ENCODE measurements at places on chromosomes 7 and 10.

DNA sequence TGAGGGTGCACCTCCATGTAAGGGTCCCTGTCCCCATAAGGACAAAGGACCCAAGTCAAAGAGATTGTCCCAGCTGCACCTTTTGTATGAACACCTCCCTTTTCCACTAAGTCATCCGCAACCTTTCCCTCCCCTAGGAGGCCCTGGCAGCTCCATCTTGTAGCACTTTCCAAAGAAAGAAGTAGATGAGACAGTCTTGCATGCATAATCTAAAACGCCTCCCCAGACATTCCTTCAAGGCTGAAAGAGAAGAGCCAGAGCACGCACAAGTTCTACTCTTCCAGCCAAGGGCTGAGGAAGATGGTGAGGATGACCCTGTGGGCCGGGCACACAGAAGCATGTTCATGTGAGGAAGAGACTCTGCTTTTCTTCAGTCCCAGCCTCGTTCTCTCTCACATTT is 194.4 kb downstream of the TNS3 start:
- no peak for DNase-seq

- DNase-seq: no peak
Measured at GRCh38 chr10:109202111-109202510, 721.2 kb downstream of the XPNPEP1 start.

- DNase-seq: no peak
Measured at GRCh38 chr7:134866617-134867016, 87.2 kb downstream of the CALD1 start.

DNA sequence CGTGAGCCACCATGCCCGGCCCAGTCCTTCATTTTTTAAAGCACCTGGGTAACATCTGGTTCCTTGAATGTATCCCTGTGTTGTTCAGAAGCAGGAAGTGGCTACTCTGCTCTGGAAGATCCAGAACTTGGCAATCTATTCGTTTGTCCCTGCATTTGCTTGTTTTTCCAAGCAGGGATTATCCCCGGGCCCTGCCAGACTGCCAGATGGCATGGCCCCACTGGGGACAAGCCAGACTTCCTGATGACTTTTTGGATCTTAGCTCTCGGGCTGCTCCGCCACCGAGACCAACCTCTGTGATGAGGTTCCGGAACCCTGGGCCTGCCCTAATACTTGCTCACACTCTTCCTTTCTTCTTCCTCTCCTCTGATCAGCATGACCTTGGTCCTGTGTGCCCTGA is 496.7 kb downstream of the TYW1 start:
- DNase-seq: no peak

GRCh38 chr7:2465928-2466327 is 10.3 kb downstream of the GRIFIN start:
- DNase-seq: no peak

- DNase-seq: no peak
Measured at GRCh38 chr7:106957766-106958165, 86.7 kb upstream of the PRKAR2B start.

- DNase-seq: no peak
Measured at GRCh38 chr7:105640956-105641810, 59.9 kb upstream of the EFCAB10 start.

DNA sequence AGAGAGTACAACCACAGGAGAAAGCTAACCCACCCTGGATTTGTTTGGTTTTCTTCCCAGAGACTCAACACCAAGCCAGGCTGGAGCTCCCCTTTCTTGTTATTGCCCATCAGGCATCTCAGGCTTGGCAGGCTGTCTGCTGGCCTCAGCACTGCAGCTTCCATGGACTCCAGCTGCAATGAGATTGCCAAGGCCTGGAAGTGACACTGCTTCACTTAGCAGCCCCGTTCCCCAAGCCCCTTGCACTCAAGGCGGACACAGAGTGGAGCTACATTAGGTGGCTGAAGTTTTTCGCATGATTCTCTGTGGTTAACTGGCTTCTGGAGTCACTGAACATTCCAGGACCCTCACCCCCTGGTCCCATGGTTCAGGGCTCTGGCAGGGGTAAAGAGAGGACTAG is 163.1 kb upstream of the GDF10 start:
- DNase-seq: no peak

DNA sequence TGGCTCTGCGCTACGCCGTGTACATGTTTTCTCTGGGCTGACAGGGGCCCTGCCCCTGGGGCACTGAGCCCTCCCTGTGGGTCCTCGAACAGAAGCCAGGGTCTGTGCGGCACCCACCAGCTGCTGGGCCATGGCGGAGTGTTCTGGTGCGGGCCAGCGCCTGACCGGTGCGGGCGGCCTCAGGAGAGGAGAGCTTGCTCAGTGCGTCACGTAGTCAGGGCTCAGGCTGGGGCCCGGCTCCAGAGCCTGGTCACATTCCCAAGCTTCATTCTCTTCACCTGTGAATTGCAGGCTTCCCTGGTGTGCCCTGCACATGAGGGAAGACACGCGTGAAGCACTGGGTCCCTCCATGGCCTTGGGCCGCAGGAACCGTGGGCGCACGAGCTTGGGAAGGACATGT is 15.5 kb downstream of the GET4 start:
- DNase-seq: no peak

DNA sequence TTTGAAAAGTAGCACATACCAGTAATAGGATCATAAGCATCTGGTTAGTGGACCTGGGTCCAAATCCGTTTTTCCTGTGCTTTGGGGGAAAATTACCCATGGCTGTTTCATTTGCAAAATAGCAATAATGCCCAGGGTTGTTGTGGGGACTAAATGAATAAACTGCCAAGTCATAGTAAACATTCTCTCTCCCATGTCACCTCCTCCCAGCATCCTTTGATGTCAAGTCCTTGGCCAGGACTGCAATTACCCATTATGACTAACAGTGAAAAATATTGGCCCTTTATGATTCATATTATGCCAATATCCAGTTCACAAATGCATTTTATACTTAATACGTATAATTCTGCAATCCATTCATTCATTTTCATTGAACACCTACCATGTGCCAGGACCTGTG is 23.0 kb downstream of the TOMM7 start:
- DNase-seq: no peak

GRCh38 chr10:86295791-86296190 is 70.8 kb downstream of the GRID1 start:
- DNase-seq: no peak

DNA sequence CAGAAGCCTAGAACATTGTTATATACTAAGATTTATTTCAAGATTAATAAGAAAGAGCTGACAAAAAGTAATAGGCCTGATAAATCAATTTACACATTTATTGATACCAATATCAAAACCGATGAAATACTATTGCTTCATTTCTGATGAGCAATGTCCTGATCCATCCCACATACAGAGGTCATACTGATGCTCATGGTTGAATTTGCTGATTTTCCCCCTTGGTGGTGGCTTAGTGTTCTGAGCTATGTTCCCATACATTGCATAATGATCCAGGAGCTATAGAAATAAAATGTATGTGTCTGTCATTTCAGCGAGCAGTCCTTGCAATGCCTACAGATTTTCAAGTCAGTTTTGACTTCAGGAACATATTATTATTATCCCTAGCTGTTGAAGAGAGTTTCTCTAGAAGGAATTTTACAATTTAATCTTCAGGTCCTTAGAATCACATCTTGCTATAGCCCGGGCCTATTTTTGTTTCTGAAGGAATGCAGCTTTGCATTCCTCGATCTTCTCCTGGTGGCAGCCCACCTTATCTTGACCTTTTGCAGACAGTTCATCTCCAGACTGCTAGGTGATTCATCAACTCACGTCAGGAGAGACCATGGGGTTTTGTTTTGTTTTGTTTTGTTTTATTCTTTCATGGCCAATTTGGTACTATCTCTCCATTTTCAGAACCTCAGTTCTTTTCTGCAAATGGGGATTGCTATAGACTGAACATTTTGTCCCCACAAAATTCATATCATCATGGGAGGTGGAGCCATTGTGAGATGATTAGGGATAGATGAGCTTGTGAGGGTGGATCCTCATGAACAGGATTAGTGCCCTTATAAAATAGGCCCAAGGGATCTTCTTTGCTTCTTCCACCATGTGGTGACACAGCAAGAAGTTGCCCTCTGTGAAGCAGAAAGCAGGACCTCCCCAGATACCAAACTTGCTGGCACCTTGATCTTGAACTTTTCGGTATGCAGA is 465.6 kb upstream of the IGFBP3 start:
- DNase-seq: no peak

- DNase-seq: no peak
Measured at GRCh38 chr7:91872069-91872468, 8.4 kb downstream of the MTERF1 start.

DNA sequence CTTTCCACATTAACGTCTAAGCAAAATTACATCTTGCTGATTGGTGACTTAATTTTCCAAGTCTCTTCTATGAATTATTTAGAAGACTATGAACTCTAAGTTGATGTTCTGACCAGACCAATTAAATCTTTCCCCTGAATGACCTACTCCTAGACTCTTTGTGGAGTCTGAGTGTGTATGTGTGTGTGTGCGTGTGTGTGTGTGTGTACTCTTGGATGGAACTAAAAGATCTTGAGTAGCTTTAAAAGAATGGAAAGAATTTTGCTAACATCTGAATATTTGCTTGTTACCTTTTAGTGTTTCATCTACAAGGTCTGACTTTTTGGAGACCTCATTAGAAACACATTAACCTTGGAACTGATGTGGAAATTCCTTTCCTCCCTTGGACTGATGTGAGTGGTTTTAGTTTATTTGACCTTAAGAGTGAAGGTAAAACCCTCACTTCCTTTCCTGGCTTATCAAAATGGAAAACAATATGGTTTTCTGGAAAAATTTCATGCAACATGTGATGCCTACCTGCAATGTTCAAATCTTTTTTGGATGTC is 257.1 kb downstream of the GATA3 start:
- no peak for DNase-seq

DNA sequence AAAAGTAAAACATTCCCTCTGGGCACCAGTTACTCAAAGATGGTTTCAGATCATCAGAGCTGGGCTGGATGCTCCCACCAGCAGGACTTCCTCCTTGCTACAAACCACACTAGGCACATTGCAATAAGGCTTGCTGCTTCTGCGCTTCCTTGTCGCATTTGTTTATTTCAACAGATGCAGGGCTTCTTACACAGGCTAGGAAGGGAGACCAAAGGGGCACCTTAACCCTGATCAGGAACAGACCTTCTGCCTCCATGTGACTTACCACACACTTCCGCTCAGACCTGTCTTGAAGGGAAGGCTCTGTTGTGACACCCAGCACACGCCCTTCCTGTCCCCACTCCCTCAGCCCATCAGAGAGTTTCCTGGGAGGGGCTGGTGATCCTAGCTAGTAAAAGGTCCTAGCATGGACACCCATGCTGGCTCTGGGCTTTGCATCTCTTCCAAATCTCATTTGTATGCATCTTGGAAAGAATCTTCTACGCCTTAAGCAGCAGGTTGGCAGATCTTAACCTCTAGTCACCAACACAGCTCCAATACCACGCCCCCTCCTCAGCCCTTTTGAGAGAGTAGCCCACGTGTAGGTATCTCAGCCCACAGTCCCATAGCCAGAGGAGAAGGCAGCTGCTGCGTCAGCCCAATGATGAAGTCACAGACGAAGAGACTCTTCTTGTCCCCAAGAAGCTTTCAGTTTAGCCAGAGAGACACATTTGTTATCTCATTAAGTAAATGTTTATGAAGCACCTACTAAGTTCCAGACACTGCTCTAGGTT is 47.1 kb upstream of the SVIL start:
- DNase-seq: peak; percentile 42

- DNase-seq: no peak
Measured at GRCh38 chr10:90447831-90448230, 410.0 kb downstream of the HTR7 start.

- no peak for DNase-seq
Measured at GRCh38 chr7:18167815-18168214, 140.2 kb upstream of the PRPS1L1 start.

Measured in activated CD8-positive, alpha-beta memory T cell treated with anti-CD3 and anti-CD28 coated beads for 4 hours (primary cell).